ENCODE measurements at places on chromosomes 1 and 21. TPM values are rescaled to one million over a fixed set of nuclear protein-coding genes. Genes with fewer than 3 reads are reported as not detected.

MYBPH gene
- 2.1 TPM for total RNA-seq

DIO1 gene
- total RNA-seq, result not detected

FAM229A gene
- total RNA-seq, result 1.2 TPM

PLPPR4 gene
- 3.9 TPM for total RNA-seq

PRRX1 gene
- total RNA-seq, result 118 TPM

SLAMF9 gene
- not detected for total RNA-seq

AIRE gene
- total RNA-seq, result 0.30 TPM

TMEM200B gene
- total RNA-seq, result 6.5 TPM

FAM177B gene
- 0.20 TPM for total RNA-seq

TRABD2B gene
- 1.5 TPM for total RNA-seq

DUSP23 gene
- total RNA-seq, result 11.1 TPM

XCL2 gene
- total RNA-seq, result not detected

DNA sequence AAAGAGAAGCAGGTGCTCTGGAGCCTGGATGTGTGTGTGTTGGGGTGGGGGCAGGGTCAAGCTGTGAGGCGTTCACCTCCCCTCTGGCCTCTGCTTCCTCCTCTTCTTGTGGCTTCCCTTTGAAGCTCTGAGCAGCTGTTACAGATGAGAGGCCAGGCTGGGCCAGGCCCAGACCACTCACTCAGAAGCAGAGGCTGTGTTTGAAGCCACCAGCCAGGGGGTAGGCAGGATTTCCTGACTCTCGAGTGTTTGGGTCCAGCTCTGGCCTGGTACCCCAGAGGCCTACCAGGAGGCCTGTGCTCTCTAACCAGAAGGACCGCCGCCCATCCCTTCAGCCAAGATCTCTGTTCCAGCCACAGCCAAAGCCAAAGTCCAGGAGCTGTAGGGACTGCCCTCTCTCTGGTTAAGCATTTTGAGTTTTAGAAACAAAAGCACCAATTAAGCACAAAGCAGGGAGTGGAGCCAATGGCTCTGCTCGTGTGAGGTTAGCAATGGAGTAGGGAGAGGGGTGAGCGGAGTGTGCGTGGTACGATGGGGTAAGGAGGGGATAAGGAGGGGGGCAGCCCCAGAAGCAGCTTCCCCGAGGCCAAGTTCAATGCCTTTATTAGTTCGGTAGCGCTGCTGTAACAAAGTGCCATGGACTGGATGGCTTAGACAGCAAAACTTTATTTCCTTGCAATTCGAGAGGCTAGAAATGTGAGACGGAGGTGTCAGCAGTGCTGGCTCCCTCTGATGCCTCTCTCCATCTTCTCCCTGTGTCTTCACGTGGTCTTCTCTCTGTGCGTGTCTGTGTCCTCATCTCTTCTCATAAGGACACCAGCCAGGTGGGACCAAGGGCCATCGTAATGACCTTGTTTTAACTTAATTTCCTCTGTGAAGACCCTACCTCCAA is 20.5 kb downstream of the RCSD1 start:
- no peak for DNase-seq

DNA sequence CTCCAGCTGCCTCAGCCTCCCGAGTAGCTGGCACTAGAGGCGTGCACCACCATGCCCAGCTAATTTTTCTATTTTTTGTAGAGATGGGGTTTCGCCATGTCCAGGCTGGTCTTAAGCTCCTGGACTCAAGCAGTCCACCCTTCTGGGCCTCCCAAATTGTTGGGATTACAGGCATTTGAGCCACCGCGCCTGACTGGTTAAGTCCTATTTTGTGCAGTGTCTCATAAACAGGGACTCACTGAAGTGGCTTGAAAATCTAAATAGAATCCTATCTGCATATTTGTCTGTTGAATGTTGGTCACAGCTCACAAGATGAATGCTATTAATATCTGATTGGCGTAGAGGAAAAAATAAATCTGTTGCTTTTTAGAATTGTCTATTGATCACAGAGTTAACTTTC is 5.9 kb upstream of the CHAF1B start:
- DNase-seq, result no peak

DNA sequence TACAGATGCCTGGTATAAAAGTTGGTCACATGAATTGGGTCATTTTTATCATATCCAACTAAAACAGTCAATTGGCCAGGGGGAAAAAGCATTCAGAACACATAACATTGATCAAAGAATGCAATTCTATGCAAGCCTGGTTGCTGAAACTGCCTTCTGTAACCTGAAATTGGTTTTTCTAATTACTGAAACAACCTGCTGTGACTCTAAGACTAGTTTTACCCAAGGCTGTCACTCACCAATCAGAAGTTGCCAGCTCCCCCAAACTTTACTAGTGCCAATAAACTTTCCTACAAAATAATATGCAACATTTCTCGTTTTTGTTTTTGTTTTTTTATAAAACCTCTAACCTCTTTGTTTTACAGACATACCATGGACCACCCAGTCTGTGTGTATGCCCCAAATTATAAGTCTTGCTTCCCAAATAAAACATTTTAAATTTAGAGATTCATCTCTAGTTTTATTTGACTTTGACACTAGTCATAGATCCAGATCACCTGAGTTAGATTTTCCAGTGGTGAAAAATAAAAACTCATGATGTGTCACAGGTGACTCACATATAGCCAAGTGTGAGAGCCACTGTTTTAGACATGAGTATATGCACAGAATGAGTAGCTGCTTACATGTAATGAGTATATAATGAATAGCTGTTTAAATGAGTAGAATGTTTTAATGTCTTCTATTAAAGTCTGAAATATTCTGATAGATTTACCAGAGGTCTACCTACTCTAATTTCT is 64.2 kb upstream of the CR2 start:
- no peak for DNase-seq

DNA sequence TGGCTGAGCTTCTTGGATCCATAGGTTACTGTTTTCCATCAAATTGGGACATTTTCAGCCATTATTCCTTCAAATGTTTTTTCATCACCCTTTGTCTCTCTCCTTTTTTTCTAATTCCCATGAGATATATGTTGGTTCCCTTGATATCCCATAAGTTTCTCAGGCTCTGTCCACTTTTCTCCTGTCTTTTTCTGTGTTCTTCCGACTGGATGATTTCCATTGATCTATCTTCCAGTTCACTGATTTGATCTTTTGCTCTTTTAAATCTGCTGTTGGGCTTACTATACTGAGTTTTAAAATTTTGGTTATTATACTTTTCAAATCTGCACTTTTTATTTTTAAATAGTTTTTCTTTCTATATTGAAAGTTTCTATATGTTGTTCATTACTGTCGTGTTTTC is 18.2 kb downstream of the PRKACB start:
- DNase-seq, result no peak

DNA sequence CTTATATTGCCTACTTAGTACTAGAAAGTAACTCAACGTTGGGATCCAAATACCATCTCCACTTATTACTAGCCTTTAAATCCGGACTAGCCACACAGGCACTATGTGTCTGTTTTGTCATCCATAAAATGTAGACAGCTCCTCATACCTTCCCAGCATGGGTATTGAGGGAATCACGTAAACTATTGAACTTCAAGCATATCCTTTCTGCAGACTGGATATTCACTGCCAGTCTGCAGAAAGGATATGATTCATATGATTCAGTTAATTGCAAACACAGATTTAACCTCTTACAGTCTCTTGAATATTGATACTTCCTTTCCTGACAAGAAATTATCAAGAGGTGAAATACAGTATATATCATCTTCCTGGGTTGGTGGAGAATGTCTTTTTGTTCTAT is 186.0 kb downstream of the LEPR start:
- DNase-seq, result no peak

DNA sequence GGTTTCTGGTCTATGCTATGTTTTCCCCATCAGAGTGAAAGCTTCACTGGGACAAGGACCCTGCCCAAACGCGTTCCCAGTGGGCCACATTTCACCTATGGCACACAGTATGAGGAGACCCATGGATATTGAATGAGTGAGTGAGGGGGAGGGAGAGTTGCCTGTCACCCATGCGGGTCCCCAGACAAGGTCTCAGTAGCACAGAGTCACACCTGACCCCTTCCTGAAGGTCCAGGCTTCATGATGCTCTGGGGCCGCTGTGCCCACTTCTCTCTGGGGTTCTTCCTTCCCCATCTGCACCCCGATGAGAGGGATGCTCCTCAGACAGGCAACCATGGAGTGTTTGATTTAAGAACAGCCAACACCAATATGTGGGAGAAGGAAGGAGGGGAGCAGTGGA is 72.3 kb upstream of the CSF3R start:
- no peak for DNase-seq

- DNase-seq, result no peak
Observed at GRCh38 chr21:42833439-42833815, 45.9 kb downstream of the WDR4 start.

DNA sequence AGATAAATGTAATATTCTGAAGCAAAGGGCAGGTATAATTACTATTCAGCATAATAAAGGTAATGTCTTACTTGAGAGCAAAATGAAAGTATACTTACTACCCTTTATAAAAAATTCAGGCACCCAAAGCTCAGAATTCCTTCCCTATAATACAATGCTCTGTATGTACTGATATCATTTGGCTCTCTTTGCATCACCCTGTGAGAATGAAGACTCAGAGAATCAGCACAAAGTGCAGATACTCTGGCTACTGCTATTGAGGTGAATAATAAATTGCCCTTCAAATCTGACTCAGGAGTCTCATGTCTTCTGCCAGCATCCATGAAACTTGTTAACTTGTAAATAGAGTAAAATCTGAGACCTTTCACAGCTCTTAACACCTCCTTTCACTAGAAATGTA is 108.5 kb upstream of the KCTD3 start:
- DNase-seq, result no peak

- DNase-seq, result peak; percentile 4
Observed at GRCh38 chr1:187870552-187870951, 1041.8 kb downstream of the PLA2G4A start.

DNA sequence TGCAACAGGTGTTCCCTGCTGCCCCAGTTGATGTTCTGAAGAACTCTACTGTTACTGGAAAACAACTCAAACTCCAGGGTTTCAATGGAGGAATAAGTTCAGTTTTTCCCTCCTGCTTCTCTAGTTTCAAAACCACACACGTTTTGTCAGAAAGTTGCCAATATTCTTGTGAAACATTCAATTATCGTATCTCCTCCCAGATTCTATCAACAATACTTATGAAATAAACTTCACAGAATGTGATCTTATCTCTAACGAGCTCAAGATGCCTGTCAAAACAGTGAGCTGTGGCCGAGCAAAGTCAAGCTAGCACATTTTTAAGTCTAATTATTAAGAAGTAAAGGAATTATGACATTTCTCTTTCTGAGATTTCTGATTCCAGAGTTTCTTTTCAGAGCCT is 4.7 kb downstream of the OR2B11 start:
- DNase-seq, result no peak

DNA sequence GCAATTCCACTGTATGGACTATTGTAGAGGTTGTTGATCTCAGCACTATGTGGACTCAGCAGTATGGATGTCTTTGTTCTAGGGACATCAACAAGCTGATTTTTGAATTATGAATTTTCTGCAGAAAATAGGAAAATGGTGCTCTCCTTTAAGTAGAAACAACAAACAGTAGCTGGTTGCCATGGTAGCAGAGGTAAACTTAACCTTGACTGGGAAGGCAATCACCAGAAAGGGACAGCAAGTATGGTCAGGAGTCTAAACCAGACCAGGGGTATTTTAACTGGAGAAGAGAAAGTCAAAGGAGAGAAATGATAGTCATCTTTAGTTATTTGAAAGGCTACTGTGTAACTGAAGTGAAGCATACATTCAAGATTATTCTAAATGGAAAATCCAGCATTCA is 22.3 kb downstream of the WLS start:
- DNase-seq, result no peak

- no peak for DNase-seq
Observed at GRCh38 chr1:221675880-221676800, 65.7 kb downstream of the DUSP10 start.

DNA sequence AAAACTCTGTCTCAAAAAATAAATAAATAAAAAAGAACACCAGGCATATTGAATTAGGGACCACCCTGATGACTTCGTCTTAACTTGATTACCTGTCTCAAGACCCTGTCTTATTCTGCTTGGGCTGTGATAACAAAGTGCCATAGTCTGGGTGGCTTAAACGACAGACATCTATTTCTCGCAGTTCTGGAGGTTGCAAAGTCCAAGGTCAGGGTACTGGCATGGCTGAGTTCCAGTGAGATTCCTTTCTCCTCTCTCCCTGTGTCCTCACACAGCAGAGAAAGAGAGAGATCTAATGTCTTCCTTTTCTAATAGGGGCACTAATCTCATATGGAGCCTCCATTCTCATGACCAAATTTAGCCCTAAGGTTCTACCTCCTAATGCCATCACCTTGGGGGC is 145.6 kb downstream of the HUNK start:
- DNase-seq, result no peak

GRCh38 chr1:231966983-231967382 is 340.4 kb downstream of the DISC1 start:
- no peak for DNase-seq

- no peak for DNase-seq
Observed at GRCh38 chr1:104136621-104137020, 386.9 kb downstream of the AMY1C start.

DNA sequence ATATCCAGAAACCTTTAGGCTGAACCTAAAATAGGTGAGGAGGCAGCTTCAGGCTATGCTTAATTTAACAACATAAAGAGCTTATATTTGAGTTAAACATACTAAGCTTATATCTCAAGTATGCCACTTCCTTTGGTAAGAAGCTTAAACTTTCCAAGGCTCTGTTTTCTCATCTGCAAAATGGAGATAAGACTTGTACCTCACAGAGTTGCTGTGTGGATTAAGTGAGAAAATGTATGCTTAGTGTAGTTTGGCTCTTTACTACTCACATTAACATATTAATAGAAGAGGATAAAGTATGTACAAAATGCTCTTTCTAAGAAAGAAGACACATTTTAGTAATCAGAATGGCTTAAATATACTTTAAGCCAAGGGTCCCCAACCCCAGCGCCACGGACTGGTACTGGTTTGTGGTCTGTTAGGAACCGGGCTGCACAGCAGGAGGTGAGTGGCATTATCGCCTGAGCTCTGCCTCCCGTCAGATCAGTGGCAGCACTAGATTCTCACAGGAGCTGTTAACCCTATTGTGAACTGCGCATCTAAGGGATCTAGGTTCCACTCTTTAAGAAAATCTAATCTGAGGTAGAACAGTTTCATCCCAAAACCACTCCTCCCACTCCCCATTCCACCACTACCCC is 77.2 kb downstream of the HS2ST1 start:
- DNase-seq, result no peak

GRCh38 chr1:27554759-27555699 is 48.9 kb downstream of the AHDC1 start:
- peak; percentile 37 for DNase-seq

GRCh38 chr1:107244709-107245500 is 104.1 kb downstream of the NTNG1 start:
- no peak for DNase-seq

DNA sequence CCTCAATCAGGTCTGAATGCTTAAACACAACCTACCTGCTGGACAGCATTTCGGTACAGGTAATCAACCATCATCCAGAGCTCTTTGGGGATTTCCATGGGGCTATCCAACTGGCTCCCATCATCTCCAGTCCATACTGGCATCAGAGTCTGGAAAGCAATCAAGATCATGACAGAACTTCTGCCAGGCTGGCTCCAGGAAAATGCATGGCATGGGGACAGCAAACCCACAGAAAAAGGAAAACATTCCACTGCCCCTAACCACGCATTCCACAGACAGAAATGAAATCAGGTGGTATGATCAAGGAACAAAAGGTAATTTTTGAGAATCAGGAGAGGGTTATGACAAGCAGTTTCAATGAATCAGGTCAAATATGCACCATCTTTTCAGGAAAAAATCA is 9.1 kb upstream of the MTF1 start:
- no peak for DNase-seq

Measured in skin of body (tissue), 3 donors.